Choroid plexus epithelial cell (primary cell): ENCODE measurements at places on chromosomes 4 and X.
A peak's percentile ranks its signal among the peaks of the same experiment; 100 is the strongest.

- DNase-seq, result peak; percentile 25
Measured at GRCh38 chrX:113384628-113385027, 544.0 kb upstream of the AMOT start.

- DNase-seq, result peak; percentile 90
Measured at GRCh38 chr4:38621028-38621684, 42.8 kb upstream of the KLF3 start.

- peak; percentile 9 for DNase-seq
Measured at GRCh38 chr4:68905939-68906779, 45.4 kb downstream of the UGT2A3 start.

- peak; percentile 71 for DNase-seq
Measured at GRCh38 chr4:6885953-6886557, 23.6 kb upstream of the TBC1D14 start.

DNA sequence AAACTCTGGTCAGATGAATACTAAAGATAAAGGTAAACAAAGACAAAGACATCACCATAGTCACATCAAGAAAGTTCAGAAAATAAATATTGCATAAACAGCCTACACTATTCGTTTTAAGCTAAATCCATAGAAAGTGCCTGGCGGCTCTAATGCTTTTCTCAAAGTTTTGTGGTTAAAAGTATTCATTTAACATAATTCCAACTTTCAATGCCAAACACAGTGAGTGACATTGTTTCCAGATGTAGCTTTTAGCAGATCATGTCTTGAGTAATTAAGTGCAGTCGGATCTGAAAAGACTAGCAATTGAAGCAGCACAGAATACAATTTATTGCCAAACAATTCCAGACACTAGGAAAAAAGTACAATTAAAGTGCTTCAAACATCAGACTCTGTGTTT lies 287.1 kb upstream of the ADGRL3 start:
- DNase-seq, result no peak

DNA sequence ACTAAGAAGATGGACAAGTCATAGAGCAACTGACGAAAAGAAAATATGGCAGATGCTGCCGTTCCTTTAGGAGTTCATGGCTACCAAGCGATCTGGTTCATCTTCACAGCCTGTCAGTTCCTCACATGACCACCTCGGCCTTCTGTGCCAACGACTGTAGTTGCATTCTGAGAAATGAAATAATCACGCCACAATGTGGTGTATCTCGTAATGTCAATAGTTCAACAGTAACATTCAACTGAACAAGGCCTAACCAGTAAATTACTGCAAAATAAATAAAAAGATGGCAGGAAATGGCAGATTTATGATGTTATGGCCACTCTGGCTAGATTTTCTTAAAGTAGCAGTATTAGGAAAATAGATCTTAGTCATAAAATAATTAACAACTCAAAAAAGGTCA lies 4.4 kb downstream of the GPRIN3 start:
- DNase-seq, result no peak
